ENCODE measurements at places on chromosomes 16 and 17. TPM values are rescaled to one million over a fixed set of nuclear protein-coding genes. Genes with fewer than 3 reads are reported as not detected.
A peak's percentile ranks its signal among the peaks of the same experiment; 100 is the strongest.

DNA sequence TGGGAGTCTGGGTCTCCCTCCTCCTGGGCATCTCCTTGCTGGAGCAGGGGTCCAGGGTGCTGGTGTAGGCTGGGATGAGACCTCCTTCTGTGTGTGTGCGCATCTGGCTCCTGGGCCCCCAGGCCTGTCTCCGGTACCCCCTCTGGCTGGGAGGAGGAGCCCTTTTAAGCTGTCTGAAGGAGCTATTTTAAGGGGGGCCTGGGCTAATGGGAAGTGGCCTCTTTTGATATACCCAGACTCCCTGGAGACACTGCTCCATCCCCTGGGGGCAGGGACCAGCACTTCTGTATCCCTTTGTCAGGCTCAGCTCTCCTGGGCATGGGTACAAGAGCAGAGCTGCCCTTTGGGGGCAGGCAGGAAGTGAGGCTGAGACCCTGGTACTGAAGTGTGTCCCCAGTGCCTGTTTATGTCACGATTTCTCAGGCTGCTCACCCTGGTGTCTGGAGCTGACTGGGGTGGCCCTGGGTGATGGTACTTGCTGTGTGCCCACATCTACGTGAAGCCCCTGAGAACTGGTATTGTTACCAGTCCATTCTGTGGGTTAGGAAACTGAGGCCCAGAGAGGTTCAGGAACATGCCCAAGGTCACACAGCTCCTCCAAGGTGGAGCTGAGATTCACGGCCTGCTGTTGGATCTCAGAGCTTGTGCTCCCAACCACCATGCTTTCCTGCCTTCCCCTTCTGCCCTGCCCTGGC, 6.5 kb downstream of the ADCY7 start:
- H3K4me3 ChIP-seq, result no peak overlapping the region
- no peaks in the 10 kb centered on the region for H3K4me1 ChIP-seq
- no peak for DNase-seq

DNA sequence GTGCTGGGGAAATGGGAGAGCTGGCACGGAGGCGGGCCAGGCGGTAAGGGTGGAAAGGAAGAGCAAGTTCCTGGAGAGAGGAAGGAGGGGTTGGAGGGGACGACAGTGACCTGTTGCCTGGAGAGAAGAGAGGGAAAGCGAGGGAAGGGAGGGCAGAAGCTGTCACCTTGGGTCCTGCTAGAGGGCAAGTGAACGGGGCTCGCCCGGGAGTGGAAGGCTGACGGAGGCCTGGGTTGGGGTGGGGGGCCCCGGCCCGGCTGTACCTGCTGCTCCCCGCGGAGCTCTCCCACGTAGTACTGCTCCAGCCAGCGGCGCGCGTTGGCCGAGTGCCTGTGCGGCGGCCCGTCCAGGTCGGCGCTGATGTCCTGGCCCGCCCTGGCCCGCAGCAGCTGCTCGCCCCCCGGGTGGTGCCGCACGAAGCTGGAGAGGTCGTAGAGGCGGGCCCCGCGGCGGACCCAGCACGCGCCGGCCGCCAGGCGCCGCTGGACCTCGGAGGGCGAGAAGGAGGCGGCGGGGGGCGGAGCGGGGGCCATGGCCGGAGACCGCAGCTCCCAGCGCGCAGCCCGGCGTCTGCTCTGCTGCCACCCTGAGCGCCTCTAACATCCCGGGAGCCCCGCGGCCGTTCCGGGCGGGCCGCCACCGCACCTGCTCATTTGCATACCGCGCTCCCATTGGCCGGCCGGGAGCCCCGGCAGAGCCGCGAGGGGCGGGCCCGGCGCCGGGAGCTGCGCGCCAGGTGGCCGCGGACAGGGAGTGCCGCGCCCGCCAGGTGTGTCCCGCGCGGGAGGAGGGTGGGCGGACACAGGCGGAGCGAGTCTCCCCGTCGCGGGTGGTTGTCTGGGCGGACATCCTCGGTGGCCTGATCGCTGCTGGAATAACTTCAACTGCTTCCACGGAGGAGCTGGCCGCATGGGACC, at the start of gene FA2H:
Gene FA2H (minus strand): TSS at position 598 of the 917 bp plus-strand sequence. CDS start 65 bp downstream, at position 533.
- H3K36me3 ChIP-seq, result no peaks in the 10 kb centered on the region
- H3K4me3 ChIP-seq, result peak within 1 kb of the TSS; percentile 84
- H3K27ac ChIP-seq, result peak within 1 kb of the TSS; percentile 80
- peak; percentile 88 for DNase-seq
- H3K4me1 ChIP-seq, result peaks cover 16% of the 10 kb centered on the region

GRCh38 chr16:72961115-72961832, 86.7 kb downstream of the ZFHX3 start:
- no peak overlapping the region for H3K27ac ChIP-seq
- H3K4me3 ChIP-seq, result no peak overlapping the region
- DNase-seq, result no peak
- no peaks in the 10 kb centered on the region for H3K36me3 ChIP-seq

- no peaks in the 10 kb centered on the region for H3K36me3 ChIP-seq
- H3K4me3 ChIP-seq, result no peak overlapping the region
- H3K27ac ChIP-seq, result no peak overlapping the region
- no peaks in the 10 kb centered on the region for H3K4me1 ChIP-seq
- no peaks in the 10 kb centered on the region for H3K27me3 ChIP-seq
These were observed 35.2 kb upstream of the STH start for GRCh38 chr17:45963889-45964288.

DNA sequence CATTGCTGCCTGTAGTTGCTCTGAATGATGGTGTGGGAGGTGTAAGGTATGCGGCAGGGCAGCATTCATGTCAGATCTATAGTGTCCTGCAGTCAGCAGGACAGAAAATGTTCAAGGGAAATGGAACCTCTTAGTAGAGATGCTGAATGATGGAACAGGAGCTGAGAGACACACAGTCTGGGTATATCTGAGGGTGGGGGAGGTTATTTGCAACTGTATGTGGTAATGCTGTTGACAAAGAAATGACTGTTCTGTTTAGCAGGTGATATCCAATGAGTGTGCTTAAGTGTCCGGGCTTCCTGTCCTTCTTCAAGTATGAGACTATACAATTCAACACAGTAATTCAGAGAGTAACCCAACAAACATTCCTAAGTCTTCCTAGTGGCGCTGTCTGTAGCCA, 46.6 kb downstream of the STH start:
- no peak overlapping the region for H3K4me3 ChIP-seq
- peaks cover 56% of the 10 kb centered on the region for H3K36me3 ChIP-seq
- DNase-seq, result no peak
- H3K4me1 ChIP-seq, result peaks cover 11% of the 10 kb centered on the region

- no peaks in the 10 kb centered on the region for H3K4me1 ChIP-seq
- DNase-seq, result no peak
- H3K27me3 ChIP-seq, result no peaks in the 10 kb centered on the region
- no peak overlapping the region for H3K27ac ChIP-seq
- H3K36me3 ChIP-seq, result peaks cover 12% of the 10 kb centered on the region
- H3K4me3 ChIP-seq, result no peak overlapping the region
These were observed 9.2 kb downstream of the RAB40C start for GRCh38 chr16:598823-599739.

DNA sequence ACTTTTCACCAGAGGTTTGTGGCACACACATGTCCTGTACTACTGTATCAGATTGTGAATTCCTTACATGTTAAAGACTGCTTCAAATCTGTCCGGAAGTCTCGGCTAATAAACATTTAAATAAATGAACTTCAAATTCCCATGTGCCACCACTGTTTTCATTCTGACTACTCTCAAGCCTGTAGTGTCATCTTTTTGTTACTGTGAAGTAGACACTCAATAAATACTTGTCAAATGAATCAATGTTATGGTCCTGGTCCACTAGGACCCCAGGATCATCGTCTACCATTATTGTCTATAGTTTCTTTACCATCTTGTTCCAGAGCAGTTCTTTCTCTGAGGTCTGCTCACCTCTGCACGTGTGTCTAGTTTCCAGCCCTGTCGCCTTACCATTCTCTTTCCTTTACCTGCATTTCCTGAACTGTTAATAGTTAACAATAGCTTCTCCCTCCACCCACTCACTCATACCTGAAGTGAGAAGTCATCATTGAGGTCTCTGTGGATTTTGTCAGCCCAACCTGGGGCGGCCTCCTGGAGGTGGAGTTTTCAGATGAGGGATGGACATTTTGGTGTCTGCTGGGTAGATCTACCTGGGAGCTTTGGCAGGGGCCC, 333.0 kb downstream of the SEC14L1 start:
- no peak for DNase-seq
- H3K27ac ChIP-seq, result peak overlapping the region; percentile 95
- H3K4me1 ChIP-seq, result peaks cover 95% of the 10 kb centered on the region
- H3K4me3 ChIP-seq, result no peak overlapping the region
- peaks cover 18% of the 10 kb centered on the region for H3K36me3 ChIP-seq
- no peaks in the 10 kb centered on the region for H3K27me3 ChIP-seq

- no peaks in the 10 kb centered on the region for H3K36me3 ChIP-seq
- no peak for DNase-seq
- no peak overlapping the region for H3K4me3 ChIP-seq
- no peak overlapping the region for H3K27ac ChIP-seq
- H3K4me1 ChIP-seq, result peaks cover 2% of the 10 kb centered on the region
These were observed 121.6 kb downstream of the NTN1 start for GRCh38 chr17:9142772-9143494.

DNA sequence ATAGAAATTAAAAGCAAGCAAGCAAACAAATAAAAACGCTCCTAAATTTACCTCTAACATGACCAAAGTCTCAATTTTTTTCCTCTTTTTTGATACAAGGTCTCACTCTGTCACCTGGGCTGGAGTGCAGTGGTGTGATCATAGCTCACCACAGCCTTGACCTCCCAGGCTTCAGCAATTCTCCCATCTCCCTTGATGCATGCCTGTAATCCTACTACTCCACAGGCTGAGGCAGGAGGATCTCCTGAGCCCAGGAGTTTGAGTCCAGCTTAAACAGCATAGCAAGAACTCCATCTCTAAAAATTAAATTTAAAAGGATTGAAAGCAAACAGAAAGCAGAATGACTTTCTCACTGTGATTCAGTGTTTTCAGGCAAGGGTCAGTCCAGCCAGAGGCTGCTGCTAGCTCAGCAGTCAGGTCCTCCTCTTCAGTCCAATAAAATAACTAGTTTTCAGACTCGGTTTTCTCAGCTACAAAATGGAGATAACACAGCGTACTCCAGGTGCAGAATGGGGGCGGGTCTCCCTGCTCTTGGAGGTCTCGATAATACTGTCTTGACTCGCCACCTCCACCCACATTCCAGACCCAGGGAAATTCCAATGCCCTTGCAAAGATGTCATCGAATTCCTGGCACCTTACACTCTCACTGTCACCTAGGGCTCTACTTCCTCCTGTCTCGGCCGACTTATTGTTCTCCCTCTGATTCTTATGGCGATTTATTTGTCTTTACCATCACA, 20.7 kb upstream of the MRTFB start:
- no peak overlapping the region for H3K27ac ChIP-seq
- H3K27me3 ChIP-seq, result no peaks in the 10 kb centered on the region
- DNase-seq, result peak; percentile 68
- no peaks in the 10 kb centered on the region for H3K36me3 ChIP-seq
- no peaks in the 10 kb centered on the region for H3K4me1 ChIP-seq

GRCh38 chr17:73698966-73699365, 54.7 kb upstream of the SDK2 start:
- H3K4me1 ChIP-seq, result no peaks in the 10 kb centered on the region
- DNase-seq, result no peak
- H3K27ac ChIP-seq, result no peak overlapping the region
- no peaks in the 10 kb centered on the region for H3K36me3 ChIP-seq

Gene MYOCD
- 1.2 TPM for total RNA-seq

Gene RAP1GAP2
- 64.5 TPM for total RNA-seq
